ENCODE measurements at places on chromosomes 5 and 9. TPM values are rescaled to one million over a fixed set of nuclear protein-coding genes. Genes with fewer than 3 reads are reported as not detected.

DNA sequence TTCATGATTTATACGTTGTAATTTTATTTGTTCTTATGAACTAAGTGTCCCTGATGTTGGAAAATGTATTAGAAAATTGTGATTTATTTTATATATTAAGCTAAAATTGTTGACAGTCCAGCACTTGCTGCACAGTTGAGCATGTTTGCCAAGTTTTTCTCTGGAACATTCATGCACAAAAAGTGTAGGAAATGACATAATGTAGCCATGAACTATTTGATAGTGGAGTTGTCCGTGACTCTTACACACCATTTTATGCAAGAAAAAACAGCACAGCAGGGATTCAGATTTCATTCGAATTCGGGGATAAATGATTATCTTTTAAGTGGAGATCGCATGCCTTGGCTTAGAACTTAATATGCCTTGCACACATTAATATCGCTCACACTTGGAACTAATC is 708.6 kb upstream of the WWC1 start:
- DNase-seq: no peak

DNA sequence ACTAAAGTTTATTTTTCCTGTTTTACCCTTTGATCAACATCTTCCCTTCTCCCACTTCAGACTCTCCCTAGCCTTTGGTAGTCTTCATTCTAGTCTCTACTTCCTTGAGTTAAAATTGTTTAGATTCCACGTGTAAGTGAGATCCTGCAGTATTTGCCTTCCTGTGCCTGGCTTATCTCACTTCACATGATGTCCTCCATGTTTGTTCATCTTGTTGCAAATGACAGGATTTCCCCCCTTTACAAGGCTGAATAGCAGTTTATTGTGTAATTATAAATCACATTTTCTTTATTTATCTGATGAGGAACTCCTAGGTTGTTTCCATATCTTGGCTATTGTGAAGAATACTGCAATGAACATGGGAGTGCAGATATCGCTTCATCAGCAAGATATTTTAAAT is 461.7 kb downstream of the CHSY3 start:
- no peak for DNase-seq

- no peak for DNase-seq
Observed at GRCh38 chr9:26975728-26976707, 19.8 kb downstream of the IFT74 start.

DNA sequence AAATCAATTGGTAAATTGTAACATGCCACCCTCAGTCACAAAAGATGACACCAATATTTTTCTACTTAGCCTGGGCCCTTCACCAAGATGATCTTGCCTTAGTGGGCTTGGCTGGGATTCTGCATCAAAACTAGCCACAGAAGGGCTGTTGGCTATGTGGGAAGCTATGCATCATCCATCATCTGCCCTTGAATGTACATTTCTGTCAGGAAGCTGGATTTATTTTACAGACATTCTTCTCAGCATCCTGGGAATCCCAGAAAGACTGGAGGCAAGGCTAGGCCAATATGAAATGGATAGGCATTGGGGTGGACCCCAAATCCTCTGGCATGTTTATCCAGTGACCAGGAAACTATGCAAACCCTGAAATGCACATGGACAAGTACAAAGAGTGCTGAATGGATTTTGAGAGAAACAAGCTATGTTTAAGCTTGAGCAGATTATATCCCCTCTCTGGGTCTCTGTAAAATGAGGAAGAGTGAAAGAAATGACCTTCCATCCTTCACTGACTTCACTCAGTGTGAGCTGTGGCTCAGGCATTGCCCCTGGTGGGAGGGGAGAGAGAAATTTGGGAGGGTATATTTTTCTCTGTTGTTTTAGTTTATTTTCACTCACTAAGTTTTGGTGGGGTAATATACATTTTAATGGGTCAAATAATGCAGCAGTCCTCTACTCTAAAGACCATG is 283.6 kb downstream of the EBF1 start:
- no peak for DNase-seq

Gene FCN1
- 3.6 TPM for polyA plus RNA-seq
